ENCODE measurements at places on chromosomes 5 and 9.

GRCh38 chr5:14110196-14110595, 32.9 kb upstream of the TRIO start:
- DNase-seq: no peak

DNA sequence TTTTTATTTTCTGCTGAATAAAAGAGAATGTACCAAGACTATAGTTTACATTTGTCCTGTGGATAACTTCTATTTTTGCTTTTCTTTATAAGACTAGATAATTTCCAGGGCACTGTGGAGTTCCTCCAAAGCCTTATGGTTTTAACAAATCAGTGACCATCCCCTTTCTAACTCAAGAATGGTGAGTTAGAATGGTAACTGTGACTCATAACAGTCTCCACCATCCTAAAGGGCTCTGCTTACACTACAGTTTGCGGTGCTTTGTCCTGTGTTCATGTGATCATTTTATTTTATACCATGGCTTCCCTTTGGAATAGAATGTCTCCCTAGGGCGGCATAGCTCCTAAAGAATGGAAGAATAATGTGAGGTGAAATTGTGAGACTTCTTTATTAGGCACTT, 30.2 kb downstream of the WDR36 start:
- no peak for DNase-seq

- DNase-seq: no peak
Observed at GRCh38 chr5:67021031-67021430, 175.6 kb downstream of the CD180 start.

DNA sequence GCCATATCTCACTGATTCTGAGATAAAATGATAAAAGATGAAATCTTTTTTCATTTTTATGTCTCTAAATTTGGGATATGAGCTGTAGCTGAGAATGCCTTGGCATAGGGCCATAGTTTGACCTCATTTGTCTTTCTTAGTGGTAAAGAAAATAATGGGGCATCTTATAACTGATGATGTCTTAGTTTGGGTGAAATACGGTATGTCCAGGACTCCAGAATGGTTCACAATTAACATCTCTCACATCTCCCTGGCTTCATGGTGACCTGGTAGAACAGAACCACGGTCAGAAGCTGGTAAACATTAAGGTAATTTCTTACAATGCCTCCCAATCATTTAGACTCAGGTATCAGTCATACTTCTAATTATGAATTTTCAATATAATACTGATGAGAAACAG, 250.8 kb downstream of the MAT2B start:
- DNase-seq: no peak

- DNase-seq: no peak
Observed at GRCh38 chr5:38765399-38765861, 80.4 kb upstream of the OSMR start.

GRCh38 chr9:36551129-36551528, 21.6 kb upstream of the MELK start:
- no peak for DNase-seq

DNA sequence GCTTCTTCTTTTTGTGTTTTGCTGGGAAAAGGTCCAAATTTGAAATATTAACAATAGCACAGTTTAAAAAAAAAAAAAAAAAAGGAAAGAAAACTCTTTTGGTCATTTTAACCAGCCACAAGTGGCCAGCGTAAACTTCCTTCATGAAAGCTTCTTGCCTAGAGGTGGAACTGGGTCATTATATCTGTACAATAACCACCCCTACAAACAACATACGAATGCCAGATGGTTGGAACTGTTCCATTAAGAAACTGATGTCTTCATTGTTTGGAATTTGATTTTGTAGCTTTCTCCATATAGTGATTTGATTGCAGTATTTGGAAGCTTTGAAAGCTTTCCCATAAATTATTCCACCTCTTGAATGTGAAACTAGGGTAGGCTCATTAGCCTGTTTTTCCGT, 18.3 kb upstream of the LPAR1 start:
- no peak for DNase-seq

DNA sequence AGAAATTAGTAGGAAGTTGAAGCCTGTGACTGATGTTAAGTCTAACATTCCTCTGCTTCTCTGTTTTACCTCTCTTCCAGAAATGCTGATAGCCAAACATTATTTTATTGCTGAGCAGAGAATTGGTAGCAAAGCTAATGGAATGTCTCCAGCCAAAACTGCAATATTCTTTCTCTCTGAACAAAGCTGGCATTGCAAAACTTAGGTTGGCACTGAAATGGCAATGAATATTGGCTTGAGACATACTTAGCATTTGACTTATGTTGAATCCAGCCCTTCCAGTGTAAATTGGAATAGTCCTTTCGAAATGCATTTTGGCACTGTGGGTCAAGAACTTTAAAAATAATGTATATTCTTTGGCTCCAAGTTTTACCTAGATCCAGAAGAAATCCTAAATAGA, 21.1 kb downstream of the FAF2 start:
- no peak for DNase-seq

- no peak for DNase-seq
Observed at GRCh38 chr5:73918791-73919221, 292.8 kb downstream of the ARHGEF28 start.

- DNase-seq: no peak
Observed at GRCh38 chr5:111997711-111998110, 240.7 kb upstream of the NREP start.
